ENCODE measurements at places on chromosomes 6 and 20.
A peak's percentile ranks its signal among the peaks of the same experiment; 100 is the strongest.

DNA sequence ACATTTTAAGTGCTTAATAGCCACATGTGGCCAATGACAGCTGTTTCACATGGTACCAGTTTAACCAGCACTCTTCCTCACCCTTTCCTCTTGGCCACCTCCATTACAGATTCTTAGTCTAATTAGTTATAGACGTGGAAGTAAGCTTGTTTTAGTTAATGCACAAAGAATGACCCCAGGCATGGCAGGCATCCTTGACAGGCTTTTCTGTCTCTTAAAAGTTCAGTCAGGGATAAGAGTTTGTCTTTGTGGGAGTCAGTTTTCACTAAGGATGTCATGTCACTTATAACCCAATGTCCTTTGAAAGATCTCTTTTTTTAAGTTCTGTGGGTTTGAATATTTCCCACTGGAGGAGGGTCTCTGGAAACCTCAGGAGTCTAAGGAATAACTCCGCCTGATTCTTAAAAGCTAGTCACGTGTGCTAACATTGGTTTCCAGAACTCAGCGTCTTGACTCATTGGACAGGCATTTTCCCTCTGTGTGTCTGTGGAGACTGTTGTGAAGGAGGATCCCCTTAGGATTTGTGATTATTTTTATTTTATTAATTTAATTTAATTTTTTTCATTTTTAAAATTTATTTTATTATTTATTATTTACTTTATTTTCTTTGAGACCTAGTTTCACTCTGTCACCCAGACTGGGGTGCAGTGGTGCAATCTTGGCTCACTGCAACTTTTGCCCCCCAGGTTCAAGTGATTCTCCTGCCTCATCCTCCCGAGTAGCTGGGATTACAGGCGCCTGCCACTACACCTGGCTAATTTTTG, 171.4 kb downstream of the ZFAND3 start:
- DNase-seq: no peak

GRCh38 chr6:33419580-33420490, at the start of gene SYNGAP1:
Gene SYNGAP1 (plus strand): TSS chr6:33420065. CDS start chr6:33420265, 200 bp downstream.
- DNase-seq: peak; percentile 48

DNA sequence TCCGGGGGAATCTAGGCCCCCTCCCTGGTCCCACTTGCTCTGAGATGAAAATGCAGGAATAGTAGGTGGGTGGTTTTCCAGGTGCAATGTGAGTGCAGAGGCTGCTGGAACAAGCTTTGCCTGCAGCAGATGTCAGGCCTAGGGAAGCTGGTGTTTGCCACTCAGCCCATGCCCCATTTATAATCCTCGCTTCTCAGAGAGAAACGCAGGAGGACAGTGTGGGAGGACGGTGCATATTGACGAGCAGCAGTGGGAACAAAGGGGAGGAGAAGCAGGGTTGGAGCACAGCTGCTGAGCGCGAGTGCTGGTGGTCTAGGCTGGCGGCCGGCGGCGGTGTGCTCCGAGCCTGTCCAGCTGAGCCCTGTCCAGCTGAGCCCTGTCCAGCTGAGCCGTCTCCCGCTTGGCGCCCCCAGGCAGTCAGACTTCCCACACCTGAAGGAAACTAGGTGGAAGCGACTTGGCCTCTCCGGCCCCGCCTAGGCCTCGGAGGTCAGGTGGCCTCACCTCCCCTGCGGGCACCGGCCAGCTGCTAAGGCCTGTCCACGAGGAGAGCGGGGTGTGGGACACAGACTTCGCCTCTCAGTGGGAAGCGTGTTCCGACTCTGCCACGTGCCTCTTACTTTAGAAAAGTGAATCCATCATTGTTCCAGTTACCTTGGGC, 49.7 kb upstream of the FRMD1 start:
- DNase-seq: no peak

GRCh38 chr6:73798592-73798991, 102.6 kb downstream of the CD109 start:
- no peak for DNase-seq

- DNase-seq: no peak
Measured at GRCh38 chr6:160431791-160432404, 83.7 kb downstream of the SLC22A3 start.

GRCh38 chr6:27864906-27865849, 47.0 kb downstream of the OR2B2 start:
- DNase-seq: peak; percentile 73

- DNase-seq: no peak
Measured at GRCh38 chr6:169099411-169100202, 154.0 kb downstream of the THBS2 start.
